ENCODE measurements at places on chromosomes 7 and 10.

- DNase-seq: no peak
These were observed 19.0 kb downstream of the COL28A1 start for GRCh38 chr7:7516662-7517061.

DNA sequence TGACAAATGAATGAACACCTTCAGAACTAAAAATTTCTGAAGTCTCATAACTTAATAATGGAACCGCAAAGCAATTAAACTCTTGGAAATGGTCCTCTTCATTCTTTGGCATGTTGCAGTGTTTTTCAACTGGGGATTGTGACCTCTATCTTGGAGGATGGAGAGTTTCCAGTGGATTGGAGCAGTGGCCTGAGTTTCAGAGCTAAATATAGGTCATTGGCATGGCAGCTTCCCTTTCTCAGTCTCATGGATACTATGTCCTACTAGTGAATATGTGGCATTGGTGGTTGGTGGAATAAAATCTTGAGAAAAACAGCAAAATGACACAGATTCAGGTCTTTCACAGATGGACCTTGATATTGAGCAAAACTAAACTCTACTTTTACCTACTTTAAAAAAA, 24.1 kb upstream of the EPC1 start:
- no peak for DNase-seq

- DNase-seq: no peak
These were observed 439.6 kb downstream of the GLRX3 start for GRCh38 chr10:130575756-130576285.

- no peak for DNase-seq
These were observed 174.7 kb upstream of the GRB10 start for GRCh38 chr7:50957431-50957830.

- no peak for DNase-seq
These were observed 7.1 kb downstream of the ATOH7 start for GRCh38 chr10:68224810-68225209.

DNA sequence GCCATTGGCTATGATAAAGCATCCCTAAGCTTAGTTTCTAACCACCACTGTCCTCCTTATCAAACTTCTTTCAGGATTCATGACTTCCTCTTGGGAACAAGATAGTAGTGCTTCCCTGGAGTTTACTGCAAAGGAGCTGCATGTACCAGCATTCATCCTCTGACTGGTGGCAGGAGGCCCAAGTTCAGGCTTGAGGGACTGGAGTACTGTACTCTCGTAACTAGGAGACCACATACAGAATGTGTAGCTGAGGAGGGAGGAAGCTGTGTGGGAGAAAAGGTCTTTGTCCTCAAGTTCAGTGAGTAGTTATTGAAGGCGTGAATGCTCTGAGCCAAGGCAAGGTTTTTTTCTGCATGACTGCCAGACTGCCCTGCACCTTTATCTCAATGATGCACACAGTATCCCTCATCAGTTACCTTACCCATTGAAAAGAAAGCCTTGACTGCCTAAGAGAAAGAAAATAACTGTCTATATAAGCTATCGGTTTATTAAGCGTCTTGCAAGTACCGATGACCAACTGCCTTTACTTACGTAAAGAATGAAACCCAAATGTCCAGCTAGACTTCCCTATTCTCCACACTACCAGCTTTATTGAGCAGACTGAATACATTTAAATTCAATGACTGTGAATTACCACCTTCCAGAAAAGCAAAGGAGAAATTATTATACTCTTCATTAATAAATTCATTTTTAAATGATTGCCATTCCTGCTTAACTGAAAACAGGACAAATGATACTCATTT, 12.8 kb downstream of the SCRN1 start:
- DNase-seq: no peak

DNA sequence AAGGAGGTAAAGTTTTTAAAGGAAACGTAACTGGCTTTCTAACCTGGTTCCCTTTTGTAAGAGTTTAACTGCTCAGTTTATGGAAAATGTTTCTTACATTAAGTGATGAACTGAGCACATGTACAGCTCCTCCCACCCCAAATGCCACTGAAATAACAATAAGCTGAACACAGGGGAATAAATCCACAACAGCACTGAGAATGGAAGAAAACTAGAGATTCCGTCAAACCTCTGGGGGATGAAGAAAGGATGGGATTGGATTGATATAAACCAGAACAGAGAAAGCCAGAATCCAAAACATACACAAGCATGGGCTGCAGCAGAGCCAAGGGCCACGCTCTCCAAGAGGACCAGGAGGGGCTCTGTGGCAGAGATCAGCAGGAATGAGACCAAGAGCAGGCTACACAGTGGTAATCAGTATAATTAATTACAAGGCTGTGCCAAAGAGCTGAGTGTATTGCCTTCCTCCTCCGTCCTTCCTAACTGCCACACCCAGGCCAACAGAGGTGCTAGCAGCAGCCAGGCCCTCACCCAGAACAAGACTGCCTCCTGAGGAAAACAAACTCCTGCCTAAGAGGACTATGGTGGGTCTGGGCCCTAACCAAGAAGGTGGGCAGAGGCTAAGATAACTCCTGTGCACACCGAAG, 73.9 kb downstream of the KIAA1549 start:
- DNase-seq: no peak

DNA sequence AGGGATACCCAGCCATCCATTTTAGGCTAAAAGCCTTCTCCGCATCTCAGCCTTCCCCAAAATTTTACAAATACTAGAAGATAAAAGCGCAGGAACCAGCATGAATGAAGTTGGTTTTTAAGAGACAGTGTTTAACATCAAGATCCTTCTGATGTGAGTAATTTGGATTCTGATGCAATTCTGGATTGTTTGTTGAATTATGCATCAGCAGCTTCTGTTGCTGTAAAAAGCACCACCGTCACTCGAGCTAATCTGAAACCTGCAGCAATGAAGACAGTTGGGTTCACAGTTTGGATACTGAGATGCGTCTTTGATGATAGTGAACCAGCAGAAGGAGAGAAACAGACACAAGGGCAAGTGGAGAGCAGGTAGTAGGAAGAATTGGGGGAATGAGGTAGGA, 179.2 kb downstream of the PLXNA4 start:
- no peak for DNase-seq

GRCh38 chr10:118961436-118961835, 68.1 kb upstream of the NANOS1 start:
- no peak for DNase-seq

DNA sequence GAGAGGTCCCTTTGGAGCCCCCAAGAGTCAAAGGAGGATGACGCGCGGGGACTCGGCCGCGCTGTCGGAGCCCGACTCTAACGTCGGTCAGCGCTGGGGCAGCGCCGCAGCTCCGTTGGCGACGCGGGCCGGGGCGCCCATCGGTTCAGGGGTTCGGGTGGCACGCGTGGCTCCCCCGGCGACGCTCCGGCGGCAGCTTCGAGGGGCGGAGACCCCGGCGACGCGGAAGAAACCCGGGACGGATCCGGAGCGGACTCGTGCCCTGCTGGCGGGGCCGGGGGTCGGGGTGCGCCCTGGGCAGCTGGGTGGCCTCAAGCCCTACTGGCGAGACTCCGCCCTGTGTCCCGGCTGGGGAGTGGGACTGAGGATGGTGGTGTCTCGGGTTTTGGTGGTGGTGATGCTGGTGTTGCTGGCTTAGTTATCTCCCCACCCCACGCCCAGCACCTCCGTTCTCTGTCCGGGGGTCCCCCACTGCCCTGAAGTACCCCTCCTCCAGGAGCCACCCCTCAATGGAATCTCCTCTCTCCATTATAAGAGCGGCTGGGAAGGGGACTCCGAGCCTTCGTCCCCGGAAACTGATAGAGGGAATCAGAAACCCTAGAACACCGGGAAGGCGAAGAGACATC, at the start of gene NAT16:
Gene NAT16 (minus strand): TSS at position 164 of the 626 bp plus-strand sequence. CDS start 5,486 bp downstream, outside the sequence.
- no peak for DNase-seq

GRCh38 chr7:32586291-32587221, 91.3 kb downstream of the AVL9 start:
- no peak for DNase-seq

- DNase-seq: no peak
These were observed 42.1 kb upstream of the PLXNA4 start for GRCh38 chr7:132618271-132618955.

DNA sequence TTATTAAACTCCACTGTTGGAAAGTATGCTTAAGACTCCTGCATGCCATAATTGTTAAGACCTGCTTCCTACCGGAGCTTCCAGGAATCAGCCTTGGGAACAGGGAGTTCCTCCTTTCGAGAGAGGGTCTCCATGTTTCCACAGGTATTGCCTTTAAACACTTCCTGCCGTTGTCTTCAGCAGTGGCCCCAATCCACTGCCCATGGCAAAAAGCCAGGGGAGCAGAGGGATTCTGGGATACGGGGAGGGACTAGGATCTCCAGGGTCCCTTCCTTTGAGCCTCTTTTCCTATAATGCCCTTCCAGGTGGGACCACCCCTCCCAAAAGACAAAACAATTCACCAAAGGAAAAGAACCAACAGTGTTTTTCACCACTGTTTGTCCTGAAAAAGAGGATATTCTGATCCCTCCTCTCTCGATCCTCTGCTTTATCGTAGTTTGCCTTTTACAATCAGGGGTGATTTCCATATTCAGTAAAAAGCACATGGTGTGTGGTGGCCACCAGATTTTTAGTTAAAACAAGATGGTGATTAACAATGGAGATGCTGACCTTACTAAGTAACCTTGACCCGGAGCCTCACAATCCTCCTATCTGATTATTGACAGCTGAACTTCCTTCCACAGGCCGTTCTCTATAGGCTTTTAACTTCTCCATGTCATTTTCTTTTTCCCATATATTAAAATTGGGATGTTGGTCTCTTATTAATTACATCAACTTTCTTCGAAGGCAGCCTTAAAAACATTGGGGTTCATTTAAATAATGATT, 36.0 kb downstream of the LRRC72 start:
- no peak for DNase-seq

GRCh38 chr7:121331574-121331973, 2.8 kb downstream of the WNT16 start:
- DNase-seq: no peak

DNA sequence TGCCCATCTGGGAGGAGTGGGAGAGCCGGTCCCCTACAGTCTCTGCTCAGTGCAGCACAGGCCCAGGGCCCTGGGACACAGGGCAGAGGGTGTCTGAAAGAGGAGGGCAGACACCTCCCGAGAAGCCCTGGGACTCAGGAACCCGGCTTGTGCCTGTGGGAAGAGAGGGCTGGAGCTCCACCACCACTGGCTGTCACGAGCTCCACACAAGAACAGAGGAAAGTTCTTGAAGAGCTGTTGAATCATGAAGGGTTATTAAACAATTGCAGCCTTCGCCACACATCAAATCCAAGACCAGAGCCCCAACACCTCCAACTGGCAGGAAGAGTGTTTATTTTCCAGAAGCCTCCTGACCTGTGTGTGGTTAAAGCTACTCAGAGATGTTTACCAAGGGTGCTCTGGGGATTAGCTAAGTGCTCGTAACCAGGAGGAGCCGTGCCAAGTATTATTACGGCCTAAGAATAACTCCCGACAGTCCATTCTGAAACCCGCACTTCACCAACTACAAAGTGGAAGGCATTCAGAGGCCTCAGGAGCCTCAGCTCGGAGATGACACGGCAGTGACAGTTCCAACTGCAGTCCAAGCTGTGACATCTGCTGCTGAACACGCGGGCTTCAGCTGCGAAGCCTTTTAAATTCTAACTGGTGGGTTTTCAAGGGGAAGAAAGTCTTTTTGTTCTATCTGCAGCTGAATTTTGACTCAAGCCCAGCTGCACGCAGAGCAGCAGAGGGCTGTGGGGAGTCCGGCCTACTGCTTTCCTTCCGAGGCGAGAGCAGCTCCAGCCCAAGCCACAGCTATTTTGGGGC, 75.1 kb downstream of the MAD1L1 start:
- DNase-seq: no peak

GRCh38 chr10:61319386-61320256, 133.6 kb downstream of the TMEM26 start:
- DNase-seq: no peak

GRCh38 chr10:118818621-118819221, 64.0 kb upstream of the CACUL1 start:
- DNase-seq: no peak

Data from activated T-cell treated with anti-CD3 and anti-CD28 coated beads, Interleukin-2, amount 50 U/mL, for 1 hour (primary cell).